ENCODE measurements at places on chromosomes 7 and 10. TPM values are rescaled to one million over a fixed set of nuclear protein-coding genes. Genes with fewer than 3 reads are reported as not detected.

- peak overlapping the region; percentile 96 for H3K27ac ChIP-seq
- H3K4me3 ChIP-seq: peak overlapping the region; percentile 93
- no peaks in the 10 kb centered on the region for H3K27me3 ChIP-seq
- peaks cover 66% of the 10 kb centered on the region for H3K4me1 ChIP-seq
These were observed 5.7 kb downstream of the TRIM8 start for GRCh38 chr10:102649797-102650654.

Gene TWIST1
- total RNA-seq: not detected

Gene ADRB1
- total RNA-seq: 4.5 TPM

Gene CLDN3
- total RNA-seq: not detected

GRCh38 chr7:24871770-24872169 is 108.2 kb downstream of the OSBPL3 start:
- H3K27ac ChIP-seq: no peak overlapping the region
- no peaks in the 10 kb centered on the region for H3K27me3 ChIP-seq
- H3K36me3 ChIP-seq: peaks cover 9% of the 10 kb centered on the region
- no peak for DNase-seq
- H3K4me3 ChIP-seq: no peak overlapping the region

- H3K36me3 ChIP-seq: no peaks in the 10 kb centered on the region
- peaks cover 34% of the 10 kb centered on the region for H3K4me1 ChIP-seq
These were observed 103.0 kb downstream of the RBM20 start for GRCh38 chr10:110746969-110747608.

DNA sequence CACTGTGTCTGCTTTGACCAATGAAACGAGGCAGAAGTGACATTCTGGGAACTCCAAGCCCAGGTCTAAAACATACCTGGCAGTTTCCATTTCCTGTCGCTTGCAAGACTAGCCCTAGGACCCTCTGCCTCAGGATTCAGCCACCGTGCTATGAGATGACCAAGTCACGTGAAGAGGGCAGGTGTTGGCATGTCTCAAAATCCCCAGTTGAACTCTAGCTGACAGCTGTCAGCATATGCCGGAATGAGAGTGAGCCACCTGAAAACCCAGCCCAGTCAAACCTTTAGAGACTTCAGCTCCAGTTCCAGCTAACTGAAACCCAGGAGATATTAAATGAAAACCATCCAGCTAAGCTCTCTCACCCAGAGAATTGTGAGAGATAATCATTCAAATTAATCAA is 89.9 kb upstream of the PPP1R3A start:
- H3K27ac ChIP-seq: no peak overlapping the region
- no peaks in the 10 kb centered on the region for H3K4me1 ChIP-seq
- H3K36me3 ChIP-seq: no peaks in the 10 kb centered on the region
- no peaks in the 10 kb centered on the region for H3K27me3 ChIP-seq

Gene CCDC172
- not detected for total RNA-seq

GRCh38 chr7:100516135-100516812 is 22.7 kb upstream of the AGFG2 start:
- peak overlapping the region; percentile 38 for H3K27ac ChIP-seq
- H3K4me1 ChIP-seq: peaks cover 25% of the 10 kb centered on the region
- no peak overlapping the region for H3K4me3 ChIP-seq
- no peaks in the 10 kb centered on the region for H3K27me3 ChIP-seq

DNA sequence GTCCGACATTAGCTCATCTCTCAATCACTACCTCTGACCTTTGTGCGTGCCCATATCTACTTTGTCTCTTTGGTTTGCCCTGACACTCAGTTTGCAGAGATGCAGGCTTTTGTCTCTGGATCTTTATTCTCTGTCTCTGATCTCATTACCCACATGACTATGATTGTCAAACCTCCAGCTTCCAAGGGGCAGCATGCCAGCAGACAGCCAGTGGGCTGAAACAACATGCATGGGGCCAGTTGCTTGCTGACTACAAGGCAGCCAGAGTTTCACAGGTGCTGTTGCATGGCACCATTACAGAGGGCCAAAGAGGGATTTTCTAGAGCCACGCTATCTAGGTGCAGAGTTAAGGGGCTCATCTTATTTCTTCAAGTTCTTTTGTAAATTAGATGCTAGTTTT is 146.2 kb downstream of the SPAG6 start:
- H3K36me3 ChIP-seq: no peaks in the 10 kb centered on the region
- no peak overlapping the region for H3K4me3 ChIP-seq
- no peak overlapping the region for H3K27ac ChIP-seq
- no peak for DNase-seq
- H3K4me1 ChIP-seq: peaks cover 6% of the 10 kb centered on the region
- no peaks in the 10 kb centered on the region for H3K27me3 ChIP-seq

Gene CD36
- 117 TPM for total RNA-seq

GRCh38 chr7:155722118-155722517 is 77.7 kb downstream of the RBM33 start:
- peak; percentile 60 for DNase-seq
- peak overlapping the region; percentile 53 for H3K4me3 ChIP-seq
- H3K36me3 ChIP-seq: peaks cover 3% of the 10 kb centered on the region

DNA sequence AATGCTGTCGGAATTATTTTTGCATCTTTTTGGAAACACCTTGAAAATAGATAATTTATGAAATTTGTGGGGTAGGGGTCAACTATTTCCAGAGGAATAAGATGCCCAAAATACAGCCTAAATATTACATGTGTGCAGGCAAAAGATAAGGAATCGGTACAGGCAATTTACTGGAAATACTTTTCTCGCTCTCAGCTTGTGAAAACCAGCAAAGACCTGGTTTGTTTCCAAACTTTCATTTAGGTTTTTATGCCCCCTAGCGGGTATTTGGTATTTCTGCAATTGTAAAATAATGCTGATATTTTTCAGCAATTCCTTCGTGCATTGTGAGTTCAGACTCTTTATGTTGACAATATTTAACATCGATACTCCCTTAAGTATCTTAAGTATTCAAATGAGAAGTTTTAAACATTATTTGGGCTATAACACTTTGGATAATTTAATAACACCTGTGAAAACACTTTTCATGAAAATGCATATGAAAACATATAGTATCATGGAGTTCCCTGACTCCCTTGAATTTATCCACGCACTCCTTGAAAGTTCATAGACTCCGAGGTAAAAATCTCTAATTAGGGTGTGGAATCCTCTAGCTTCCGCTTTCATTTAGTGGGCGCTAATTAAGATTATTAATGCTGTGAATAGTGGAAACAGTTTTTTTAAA is 132.4 kb downstream of the TSPAN12 start:
- no peaks in the 10 kb centered on the region for H3K36me3 ChIP-seq
- no peaks in the 10 kb centered on the region for H3K4me1 ChIP-seq
- H3K27me3 ChIP-seq: no peaks in the 10 kb centered on the region
- no peak overlapping the region for H3K4me3 ChIP-seq

DNA sequence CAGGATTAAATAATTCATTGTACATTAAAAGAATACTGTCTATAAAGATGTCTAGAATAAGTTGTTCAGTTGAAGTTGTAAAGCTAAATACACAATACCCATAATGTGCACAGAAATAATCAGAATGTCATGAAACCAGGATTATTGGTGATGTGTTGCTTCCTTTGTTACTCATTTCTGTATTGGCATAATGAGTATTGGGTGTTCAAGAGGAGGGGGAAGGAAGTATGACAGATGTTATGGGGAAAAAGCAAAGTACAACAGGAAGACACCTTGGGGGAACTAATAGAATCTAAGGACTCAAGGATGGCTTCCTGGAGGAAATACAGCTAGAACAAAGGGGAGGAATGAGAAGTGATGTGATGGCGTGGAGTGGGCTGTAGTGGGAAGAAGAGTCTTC is 15.0 kb downstream of the ANKRD1 start:
- H3K27ac ChIP-seq: no peak overlapping the region
- no peak for DNase-seq
- no peak overlapping the region for H3K4me3 ChIP-seq
- no peaks in the 10 kb centered on the region for H3K36me3 ChIP-seq

Gene LIPK
- not detected for total RNA-seq

Gene PON1
- total RNA-seq: 0.26 TPM

Gene AKR1C8
- total RNA-seq: not detected
